ENCODE measurements at places on chromosomes 3 and 15. TPM values are rescaled to one million over a fixed set of nuclear protein-coding genes. Genes with fewer than 3 reads are reported as not detected.

- H3K4me1 ChIP-seq = peaks cover 11% of the 10 kb centered on the region
- no peaks in the 10 kb centered on the region for H3K36me3 ChIP-seq
- peaks cover 9% of the 10 kb centered on the region for H3K27me3 ChIP-seq
- H3K4me3 ChIP-seq = no peak overlapping the region
Observed at GRCh38 chr3:150333477-150333876, 74.6 kb upstream of the TSC22D2 start.

GRCh38 chr3:168459226-168459784, 363.6 kb upstream of the GOLIM4 start:
- no peaks in the 10 kb centered on the region for H3K36me3 ChIP-seq
- no peak for DNase-seq
- H3K4me1 ChIP-seq = no peaks in the 10 kb centered on the region
- H3K27ac ChIP-seq = no peak overlapping the region
- no peaks in the 10 kb centered on the region for H3K27me3 ChIP-seq

DNA sequence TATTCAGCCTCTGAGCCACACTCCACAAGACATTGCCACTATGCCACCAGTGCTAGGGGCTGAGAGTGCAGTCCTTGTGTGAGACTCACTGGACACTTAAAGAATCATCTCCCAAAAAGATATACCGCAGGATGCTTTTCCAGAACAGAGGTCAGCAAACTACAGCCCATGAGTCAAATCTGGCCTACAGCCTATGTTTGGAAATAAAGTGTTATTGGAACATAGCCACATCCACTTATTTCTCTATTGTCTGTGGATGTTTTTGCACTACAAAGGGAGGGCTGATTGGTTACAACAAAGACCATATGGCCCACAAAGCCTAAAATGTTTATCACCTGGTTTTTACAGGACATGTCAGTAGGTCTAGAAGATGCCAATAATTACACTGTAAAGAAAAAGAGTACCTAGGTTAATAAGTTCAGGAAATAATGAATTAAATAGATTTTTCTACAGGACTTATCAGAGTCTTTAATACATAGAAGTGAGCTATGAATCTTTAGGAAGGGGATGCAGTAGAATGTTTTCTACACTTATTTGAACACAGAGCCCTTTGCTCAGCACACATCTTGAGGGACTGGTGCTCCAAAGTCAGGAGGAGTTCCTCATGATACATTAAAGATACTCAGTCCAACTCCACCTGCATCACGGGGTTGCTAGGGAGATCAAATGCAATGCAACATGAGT, 26.3 kb downstream of the SRGAP3 start:
- H3K4me1 ChIP-seq = peaks cover 7% of the 10 kb centered on the region
- no peaks in the 10 kb centered on the region for H3K27me3 ChIP-seq
- H3K4me3 ChIP-seq = no peak overlapping the region
- H3K27ac ChIP-seq = no peak overlapping the region
- DNase-seq = no peak
- no peaks in the 10 kb centered on the region for H3K36me3 ChIP-seq

- no peak for DNase-seq
- peaks cover 26% of the 10 kb centered on the region for H3K36me3 ChIP-seq
- H3K27me3 ChIP-seq = no peaks in the 10 kb centered on the region
- no peak overlapping the region for H3K4me3 ChIP-seq
Observed at GRCh38 chr3:142433110-142433509, 14.7 kb downstream of the XRN1 start.

DNA sequence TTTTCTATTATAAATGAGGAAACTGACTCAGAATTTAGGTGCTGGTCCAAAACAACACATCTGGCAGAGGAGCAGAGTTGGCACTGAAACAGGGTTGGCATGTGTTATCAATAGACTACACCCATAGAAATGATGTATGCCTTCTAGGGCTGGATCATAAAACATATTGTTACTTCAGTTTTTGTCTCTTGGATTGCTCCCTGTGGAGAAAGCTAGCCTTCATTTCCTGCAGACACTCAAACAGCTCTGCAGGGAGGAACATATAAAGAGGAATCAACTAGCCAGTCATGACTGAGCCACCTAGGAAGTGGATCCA, 507 bp upstream of the MRPL3 start:
- H3K4me1 ChIP-seq = peaks cover 30% of the 10 kb centered on the region
- no peaks in the 10 kb centered on the region for H3K27me3 ChIP-seq
- H3K36me3 ChIP-seq = peaks cover 35% of the 10 kb centered on the region
- peak overlapping the region; percentile 98 for H3K27ac ChIP-seq

- H3K27me3 ChIP-seq = no peaks in the 10 kb centered on the region
- no peak overlapping the region for H3K4me3 ChIP-seq
- DNase-seq = no peak
- H3K4me1 ChIP-seq = no peaks in the 10 kb centered on the region
Observed at GRCh38 chr15:80006946-80007345, 36.0 kb upstream of the BCL2A1 start.

DNA sequence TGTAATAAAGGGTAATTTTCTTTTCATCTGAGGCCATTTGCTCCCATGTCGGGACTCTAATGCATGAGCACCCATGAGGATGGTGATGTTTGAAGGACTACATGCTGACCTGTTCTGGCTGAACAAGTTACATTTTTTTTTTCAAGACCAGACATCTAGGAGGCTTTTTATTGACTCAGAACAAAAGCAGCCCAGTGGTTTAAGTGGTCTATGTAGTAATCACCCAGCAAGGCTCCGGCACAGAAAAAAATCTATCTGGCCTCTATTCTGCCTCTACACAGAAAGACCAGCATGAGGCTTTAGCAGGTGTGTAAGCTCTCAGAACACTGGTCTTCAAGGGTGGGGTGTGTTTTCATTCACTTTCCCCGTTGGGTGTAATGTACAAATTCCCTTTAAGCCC, 95.1 kb upstream of the ZBED2 start:
- H3K4me3 ChIP-seq = no peak overlapping the region
- H3K27ac ChIP-seq = peak overlapping the region; percentile 62
- DNase-seq = peak; percentile 55

DNA sequence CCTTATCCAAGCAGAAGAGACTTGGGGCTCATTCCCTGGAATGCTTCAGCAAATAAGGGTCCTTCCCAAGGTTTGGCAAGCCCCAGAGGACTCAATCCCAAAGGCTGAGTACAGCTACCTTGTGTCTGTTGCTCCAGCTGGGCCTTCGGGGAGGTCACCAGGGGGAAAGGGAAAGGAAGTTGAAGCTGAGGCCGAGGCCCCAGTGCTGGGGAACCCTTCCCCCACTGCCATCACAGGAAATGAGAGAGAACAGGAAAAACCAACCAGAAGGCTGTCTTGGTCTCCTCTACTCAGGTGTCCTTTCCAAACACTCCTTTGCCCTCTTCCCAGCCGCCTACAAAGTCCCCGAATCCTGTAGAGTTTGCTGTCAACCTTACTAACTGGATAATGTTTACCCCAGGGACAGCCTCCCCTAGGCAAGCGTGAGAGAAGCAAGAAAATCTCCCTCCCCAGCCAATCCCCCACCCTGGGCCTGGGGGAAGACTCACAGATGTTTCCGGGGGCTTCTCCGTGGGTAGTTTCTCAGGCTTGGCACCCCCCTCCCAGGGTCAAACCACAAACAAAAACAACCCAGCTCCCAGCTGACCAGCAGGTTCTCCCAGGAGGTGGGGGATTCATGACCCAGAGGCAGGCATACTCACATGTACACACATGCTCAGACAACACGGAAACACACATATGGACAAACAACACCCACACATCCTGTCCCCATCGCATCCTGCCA, 5.5 kb downstream of the CSRNP1 start:
- peaks cover 97% of the 10 kb centered on the region for H3K36me3 ChIP-seq

- H3K4me1 ChIP-seq = no peaks in the 10 kb centered on the region
- H3K4me3 ChIP-seq = no peak overlapping the region
Observed at GRCh38 chr3:24451461-24452099, 43.1 kb downstream of the THRB start.

GRCh38 chr15:98440917-98441316, 207.4 kb upstream of the IGF1R start:
- H3K27me3 ChIP-seq = no peaks in the 10 kb centered on the region
- no peak overlapping the region for H3K4me3 ChIP-seq
- no peak overlapping the region for H3K27ac ChIP-seq

GRCh38 chr3:34283751-34284150, 485.3 kb downstream of the PDCD6IP start:
- no peak overlapping the region for H3K27ac ChIP-seq
- peaks cover 5% of the 10 kb centered on the region for H3K27me3 ChIP-seq
- no peak overlapping the region for H3K4me3 ChIP-seq
- no peaks in the 10 kb centered on the region for H3K4me1 ChIP-seq

GRCh38 chr3:17808994-17809393, 66.6 kb upstream of the TBC1D5 start:
- H3K4me1 ChIP-seq = peaks cover 14% of the 10 kb centered on the region
- H3K36me3 ChIP-seq = no peaks in the 10 kb centered on the region
- H3K4me3 ChIP-seq = no peak overlapping the region

The ZNF774 gene
- 1.4 TPM for total RNA-seq

The PLA2G4E gene
- not detected for total RNA-seq

The TRIM42 gene
- total RNA-seq = not detected

The DUOXA2 gene
- total RNA-seq = not detected

All from activated CD8-positive, alpha-beta T cell treated with anti-CD3 and anti-CD28 coated beads for 36 hours (primary cell).